ENCODE measurements at places on chromosomes 13 and 19.

GRCh38 chr13:98912846-98913245, 65.0 kb downstream of the DOCK9 start:
- DNase-seq = no peak

- DNase-seq = no peak
Observed at GRCh38 chr13:24168392-24168750, 7.9 kb downstream of the SPATA13 start.

DNA sequence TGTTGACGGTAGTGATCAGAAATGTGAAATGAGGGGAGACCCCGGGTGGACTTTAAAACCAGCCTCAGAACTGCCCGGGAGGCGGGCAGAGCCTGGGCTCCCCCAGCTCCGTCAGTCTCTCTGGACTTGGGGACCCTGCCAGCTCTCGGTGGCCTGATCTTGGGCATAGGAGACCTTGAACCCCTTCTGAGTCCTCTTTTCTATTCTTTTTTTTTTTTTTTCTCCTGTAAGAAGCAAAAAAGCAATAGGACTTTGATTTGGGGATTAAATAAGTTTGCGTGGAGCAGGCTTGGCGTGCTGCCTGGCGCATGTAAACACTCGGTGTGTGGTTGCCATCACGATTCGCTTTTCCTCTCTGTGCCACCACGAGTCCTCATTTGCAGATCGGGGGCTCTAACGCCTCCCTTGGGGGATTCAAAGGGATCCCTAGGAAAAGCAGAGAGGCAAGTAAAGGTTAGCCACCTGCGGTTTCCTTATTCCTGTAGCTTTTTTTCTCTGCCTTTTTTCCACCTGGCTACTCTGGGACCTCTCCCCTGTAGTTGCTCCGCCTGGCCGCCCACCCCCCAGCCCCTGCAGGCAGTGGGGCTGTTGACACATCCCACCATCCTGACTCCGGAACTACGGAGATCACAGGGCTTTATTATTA, 1.3 kb downstream of the SAFB start:
- DNase-seq = no peak

- peak; percentile 59 for DNase-seq
Observed at GRCh38 chr13:44313674-44314073, 60.0 kb upstream of the SERP2 start.

- peak; percentile 78 for DNase-seq
Observed at GRCh38 chr13:71274923-71275608, 591.9 kb downstream of the DACH1 start.

GRCh38 chr13:21673789-21674489, 3.1 kb downstream of the FGF9 start:
- DNase-seq = peak; percentile 21

DNA sequence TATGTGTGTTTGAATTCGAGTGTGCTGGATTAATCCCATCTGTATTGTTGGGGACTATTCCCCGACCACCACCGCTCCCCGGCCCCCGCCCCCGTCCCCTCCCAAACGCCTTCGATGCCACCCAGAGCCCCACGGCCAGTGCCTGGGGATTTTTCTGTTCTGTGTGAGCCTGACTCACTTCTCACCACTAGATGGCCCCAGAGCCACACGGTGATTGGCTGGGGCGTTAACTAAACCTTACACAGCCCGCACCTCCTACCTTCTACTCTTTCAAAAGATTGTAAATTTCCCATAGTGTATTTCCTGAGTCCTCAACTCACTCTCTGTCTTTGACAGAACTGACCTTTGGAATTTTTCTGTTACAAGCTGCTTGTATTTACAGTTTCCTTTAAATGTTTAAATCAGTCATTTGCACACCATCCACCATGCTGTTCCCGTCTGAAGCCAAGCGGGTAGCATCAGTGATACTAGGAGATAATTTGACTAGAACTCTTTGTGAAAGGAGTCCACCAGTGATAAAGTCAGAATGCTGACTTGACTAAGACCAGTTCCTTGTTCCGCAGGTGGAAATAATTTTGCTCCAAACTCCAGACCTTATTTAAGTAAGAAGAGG, 61.4 kb downstream of the RFX2 start:
- peak; percentile 72 for DNase-seq

DNA sequence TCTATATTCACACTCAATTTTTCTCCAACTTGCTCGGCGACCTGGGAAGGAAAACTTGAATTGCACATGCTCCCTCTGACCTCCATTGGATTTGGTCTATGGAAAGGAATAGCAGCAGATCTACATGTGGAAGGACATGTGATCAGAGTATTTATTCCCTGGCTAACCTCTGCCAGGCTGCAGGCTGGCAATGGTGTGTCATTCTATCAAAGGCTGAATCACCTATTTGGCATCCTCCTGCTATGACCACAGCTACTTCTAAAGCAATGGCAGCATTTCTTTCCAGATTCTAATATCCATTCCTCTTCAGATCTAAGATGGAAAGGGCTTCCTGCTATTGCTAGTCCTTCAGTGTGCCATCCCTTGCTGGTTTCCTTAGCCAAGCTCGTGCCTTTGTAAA, 144.3 kb upstream of the FREM2 start:
- DNase-seq = no peak

GRCh38 chr19:45421947-45422498, 1.7 kb downstream of the ERCC1 start:
- no peak for DNase-seq

- DNase-seq = no peak
Observed at GRCh38 chr19:55673465-55673864, 1.6 kb upstream of the EPN1 start.

DNA sequence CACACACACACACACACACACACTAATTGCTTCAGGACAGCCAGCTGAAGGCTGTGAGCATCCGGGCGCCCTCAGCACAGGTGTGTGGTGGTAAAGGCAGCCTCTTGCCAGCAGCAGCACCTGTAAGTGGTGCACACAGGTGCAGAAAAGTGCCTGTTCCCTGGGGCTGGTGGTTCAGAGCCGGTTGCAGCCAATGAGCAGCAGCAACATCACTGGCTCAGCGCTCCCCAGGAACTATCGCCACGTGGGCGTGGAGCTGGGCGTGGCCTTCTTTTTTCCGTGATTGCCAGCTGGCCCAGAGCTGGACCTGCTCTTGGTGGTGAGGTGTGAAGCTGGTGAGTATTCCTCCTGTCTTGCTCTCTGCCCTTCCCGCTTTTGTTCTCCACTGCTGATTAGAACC, at the start of gene NLRP5:
Gene NLRP5 (plus strand): TSS at position 289 of the 400 bp plus-strand sequence.
- no peak for DNase-seq

DNA sequence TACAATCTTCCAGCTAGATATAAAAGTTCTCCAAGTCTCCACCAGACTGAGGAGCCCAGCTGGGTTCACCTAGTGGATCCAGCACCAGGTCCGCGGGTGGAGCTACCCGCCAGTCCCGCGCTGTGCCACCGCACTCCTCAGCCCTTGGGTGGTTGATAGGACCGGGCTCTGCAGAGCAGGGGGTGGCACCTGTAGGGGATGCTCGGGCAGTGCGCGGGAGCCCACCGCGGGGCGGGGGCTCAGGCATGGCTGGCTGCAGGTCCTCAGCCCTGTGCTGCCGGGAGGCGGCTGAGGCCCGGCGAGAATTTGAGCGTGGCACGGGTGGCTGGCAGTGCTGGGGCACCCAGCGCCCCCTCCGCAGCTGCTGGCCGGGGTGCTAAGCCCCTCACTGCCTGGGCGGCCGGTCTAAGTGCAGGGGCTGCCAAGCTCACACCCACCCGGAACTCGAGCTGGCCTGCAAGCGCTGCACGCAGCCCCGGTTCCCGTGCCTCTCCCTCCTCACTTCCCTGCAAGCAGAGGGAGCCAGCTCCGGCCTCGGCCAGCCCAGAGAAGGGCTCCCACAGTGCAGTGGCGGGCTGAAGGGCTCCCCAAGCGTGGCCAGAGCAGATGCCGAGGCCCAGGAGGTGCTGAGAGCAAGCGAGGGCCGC, 542.8 kb upstream of the PCDH9 start:
- no peak for DNase-seq

GRCh38 chr13:35144166-35144890, 202.3 kb downstream of the NBEA start:
- DNase-seq = peak; percentile 69

- no peak for DNase-seq
Observed at GRCh38 chr13:44426461-44426860, 52.8 kb downstream of the SERP2 start.

GRCh38 chr19:4012092-4012974, 4.8 kb downstream of the PIAS4 start:
- no peak for DNase-seq

DNA sequence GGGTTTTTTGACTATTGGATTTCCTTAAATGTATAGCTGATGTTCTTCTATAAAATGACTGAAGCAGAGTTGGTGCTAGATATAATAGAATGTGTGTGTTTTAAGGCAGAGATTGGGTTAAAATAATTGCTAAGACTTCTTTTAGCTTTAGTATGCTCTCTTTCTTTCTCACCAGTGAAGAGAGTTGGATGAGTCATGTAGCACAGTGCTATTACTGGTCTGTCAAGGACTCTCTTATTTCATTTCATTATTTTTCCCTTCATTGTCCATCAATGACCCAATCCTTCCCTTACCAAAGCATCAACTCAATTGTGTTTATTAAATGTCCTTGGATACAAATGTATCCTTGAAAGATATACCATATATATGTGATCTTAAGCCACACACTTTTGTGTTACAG, 268.9 kb downstream of the IRS2 start:
- DNase-seq = no peak

- no peak for DNase-seq
Observed at GRCh38 chr13:87234981-87235380, 436.2 kb upstream of the SLITRK5 start.

DNA sequence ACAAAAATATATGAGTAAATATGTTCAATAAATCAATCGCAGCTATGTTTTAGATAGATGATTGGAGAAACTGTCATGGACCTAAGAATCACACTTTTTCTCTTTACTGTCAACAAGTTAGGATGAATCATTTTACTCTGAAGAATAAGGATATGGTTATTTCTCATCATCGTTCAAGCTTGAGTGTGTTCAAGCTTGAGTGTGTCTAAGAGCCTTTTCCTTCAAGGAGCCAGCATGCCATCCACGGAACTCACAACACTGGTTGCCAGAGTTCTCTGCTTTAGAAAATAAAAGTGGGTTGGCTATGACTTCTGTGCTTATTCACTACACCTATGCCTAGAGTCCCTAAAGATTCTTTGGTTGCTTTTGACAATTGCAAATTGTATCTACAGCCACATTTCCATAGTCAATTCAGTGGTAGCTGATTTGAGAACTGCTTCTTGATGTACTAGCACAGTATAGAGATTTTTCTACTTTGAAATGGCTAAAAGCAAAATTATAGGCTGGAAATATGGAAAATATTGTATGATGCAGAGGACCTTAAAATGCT, 58.1 kb upstream of the SCEL start:
- DNase-seq = no peak

DNA sequence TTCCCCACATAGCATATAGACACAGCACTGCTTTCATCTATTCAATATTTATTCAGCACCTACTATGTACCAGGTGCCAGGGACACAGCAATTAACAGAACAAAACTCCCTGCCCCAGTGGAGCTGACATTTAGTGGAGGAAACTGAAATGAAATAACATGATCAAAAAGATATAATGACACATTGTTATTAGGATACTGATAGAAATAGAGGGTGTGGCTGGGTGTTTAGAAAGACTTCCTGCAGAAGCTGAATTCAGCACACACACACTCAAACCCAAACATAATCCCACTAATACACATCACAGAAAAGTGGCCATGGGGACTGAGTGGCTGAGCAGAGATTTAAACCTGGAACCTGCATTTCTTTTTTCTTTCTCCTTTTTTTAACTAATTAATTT, 3.8 kb upstream of the CDC37 start:
- DNase-seq = peak; percentile 76

- peak; percentile 93 for DNase-seq
Observed at GRCh38 chr19:19034204-19034624, 811 bp downstream of the ARMC6 start.

GRCh38 chr19:50325310-50326100, 3.7 kb downstream of the KCNC3 start:
- peak; percentile 73 for DNase-seq

- peak; percentile 23 for DNase-seq
Observed at GRCh38 chr13:24916464-24916863, 152.5 kb downstream of the RNF17 start.

DNA sequence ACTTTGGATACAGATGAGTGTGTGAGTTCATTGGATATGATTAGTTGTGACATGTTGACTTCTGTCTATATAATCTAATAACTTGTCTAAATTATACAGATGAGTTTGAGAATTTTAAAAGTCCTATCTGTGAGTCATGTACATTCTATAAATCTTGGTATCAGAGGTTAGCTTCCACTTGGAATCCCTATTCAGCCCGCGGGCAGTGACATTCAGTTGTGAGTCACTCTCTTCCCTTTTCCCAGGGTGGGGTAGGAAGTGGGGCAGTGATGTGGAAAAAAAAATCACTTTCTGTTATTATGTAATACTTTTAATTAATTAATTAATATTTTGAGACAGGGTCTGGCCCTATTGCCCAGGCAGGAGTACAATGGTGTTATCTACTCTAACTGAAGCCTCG, 33.0 kb upstream of the ZNF808 start:
- DNase-seq = no peak

DNA sequence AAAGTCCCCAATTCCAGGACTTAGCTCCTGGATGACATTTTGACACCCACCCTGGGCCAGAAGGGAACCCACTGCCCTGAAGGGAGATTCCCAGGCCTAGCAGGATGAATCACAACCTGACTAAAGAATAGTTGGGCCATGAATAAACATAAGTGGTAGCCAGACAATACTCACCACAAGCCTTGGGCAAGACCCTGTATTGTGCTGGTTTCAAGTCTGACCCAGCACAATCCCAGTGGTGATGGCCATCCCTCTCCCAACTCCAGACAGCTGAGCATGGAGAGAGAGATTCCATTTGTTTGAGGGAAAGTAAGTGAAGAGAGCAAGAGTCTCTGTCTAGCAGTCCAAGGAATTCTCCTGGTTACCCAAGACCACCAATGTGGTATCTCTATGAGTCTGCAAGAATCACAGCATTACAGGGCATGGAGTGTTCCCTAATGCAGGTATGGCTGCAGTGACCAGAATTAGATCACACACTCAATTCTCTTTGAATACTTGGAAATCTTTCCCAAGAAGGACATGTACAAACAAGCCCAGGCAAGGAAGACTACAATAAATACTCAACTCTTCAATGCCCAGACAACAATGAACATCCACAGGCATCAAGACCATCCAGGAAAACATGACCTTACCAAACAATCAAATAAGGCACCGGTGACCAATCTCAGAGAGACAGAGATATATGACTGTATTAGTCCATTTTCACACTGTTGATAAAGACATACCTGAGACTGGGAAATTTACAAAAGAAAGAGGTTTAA, 158.0 kb downstream of the VWA8 start:
- peak; percentile 47 for DNase-seq

- no peak for DNase-seq
Observed at GRCh38 chr19:6734096-6734696, 3.2 kb downstream of the GPR108 start.

DNA sequence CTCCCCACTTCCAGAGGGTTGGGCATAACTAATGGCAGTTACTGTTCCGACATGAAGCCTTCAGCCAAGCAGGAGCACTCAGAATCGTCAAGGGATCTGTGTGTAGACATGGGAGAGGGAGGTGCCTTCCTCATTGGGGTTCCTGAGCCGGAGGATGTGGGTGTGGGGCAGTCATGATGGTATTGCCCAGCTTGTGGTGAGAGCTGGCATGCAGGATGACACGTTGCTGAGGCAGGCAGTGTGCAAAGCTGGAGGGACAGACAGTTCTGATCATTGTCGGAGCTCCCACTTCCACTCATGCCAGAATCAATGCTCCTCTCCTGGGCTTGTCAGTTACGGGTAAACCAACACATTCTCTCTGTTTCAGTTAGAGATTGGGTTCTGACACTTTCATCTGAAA, 83.9 kb upstream of the TSC22D1 start:
- no peak for DNase-seq

GRCh38 chr19:56619121-56619520, 23.8 kb upstream of the SMIM17 start:
- DNase-seq = no peak

Measured in inflammatory macrophage treated with lipopolysaccharide for 4 hours (primary cell).